ENCODE measurements at places on chromosomes 11 and 22.

DNA sequence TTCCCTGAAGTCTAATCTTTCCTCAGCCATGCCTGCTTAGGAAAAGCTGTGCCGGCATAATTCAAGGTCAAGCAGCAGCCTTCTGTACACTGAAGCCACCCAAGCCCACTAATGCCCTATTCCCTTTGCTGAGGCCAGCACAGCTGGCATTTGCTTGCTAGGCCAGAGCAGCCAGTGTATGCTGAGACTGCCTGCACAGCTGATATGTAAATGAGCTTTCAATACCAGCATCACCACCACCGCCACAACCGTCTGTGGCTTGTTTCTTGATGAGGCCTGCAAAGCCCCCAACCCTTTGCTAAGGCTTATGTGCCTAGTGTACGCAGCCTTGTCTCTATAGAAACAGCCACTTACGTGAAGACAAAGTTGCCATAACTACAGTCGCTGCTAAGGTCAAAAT is 56.3 kb upstream of the TNRC6B start:
- no peak for DNase-seq

DNA sequence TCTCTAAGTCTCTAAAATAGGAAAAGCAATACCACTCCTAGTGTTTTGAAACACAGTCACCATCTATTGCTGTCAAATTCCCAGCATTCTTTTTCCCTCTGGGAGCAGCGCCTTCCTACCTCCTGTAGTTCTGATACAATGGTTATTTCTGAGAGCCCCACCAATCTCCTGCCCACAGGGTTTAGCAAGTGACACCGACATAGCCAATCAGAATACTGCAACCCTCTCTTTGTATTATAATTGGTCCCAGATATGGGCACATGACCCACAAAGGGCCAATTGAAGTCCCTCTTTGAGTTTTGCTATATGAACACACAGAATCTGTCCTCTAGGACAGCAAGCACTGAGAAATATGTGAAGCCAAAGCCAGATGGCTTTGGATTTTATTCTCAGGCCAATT is 16.9 kb upstream of the ARHGAP42 start:
- DNase-seq = no peak

DNA sequence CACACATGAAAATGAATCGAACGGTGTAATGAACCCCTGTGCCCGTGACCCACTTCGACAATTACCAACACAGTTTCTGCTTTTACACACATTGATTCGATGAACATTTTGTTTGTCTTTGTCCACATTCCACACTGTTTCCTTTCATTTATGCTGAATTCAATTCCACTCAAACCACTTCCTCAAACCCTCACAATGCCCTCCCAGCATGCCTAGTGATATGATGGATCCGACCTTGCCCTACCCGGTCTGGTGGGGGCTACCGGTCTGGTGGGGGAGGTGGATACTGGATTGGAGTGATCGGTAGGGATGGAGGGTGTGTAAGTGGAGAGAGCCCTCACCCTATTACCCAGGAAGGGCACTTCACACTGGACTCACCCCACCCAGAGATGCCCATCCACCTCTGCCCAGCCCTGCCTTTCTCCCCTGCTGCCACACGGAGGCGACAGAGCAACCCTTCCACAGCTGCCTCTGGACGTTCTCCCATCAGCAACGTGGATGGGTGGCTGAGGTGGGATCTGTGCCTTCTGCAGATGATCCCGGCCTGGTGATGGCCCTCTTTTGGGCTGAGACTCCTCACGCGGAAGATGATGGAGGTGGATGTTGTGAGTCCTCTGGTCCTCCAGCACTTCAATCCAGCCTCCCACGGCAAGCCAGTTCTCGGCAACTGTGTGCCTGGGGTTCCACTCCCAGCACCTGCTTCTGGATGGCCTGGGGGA is 33.0 kb upstream of the P2RY2 start:
- DNase-seq = peak; percentile 32

GRCh38 chr11:95611827-95612226 is 177.8 kb downstream of the FAM76B start:
- DNase-seq = no peak

DNA sequence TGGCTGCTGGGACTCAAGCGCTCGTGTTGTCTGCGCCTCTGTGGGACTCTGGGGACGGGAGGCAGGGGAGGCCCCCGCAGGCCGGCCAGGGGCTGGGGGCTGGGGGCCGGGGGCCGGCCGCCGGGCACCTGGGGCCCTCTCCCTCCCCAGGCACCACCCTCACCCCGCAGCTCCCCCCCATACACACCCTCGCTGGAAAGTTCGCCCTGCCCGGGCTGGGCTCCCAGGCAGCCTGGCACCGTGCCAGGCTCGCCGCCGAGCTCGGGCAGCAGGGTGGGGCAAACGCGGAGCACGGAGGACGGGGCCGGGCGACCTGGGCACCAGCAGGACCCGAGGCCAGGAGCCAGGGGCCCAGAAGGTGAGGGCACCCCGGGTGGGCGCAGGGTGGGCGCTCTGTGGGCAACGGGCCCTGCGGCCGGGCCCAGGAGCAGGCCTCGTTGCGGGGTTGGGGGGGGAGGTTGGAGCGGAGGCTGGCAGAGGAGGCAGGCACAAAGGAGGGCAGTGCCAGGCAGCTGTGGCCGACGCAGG is 76.7 kb upstream of the WNT7B start:
- DNase-seq = no peak

DNA sequence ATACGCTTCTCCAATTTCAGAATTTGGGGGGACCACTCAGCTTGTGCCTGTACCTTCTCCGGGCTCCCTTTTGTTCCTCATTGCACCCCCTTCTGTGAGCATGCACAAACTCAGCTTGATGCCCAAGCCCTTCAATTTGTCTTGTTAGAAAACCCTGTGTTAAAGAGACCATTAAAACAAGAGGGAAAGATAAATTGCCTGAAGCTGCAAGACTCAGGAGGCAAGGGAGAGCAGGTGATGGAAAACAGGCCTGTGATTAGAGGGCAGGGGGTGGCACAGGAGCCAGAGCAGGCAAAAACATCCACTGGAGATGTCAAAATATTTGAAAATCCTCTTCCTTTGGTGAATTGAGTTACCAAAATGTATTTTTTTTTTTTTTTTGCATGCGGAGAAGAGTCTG is 121.7 kb downstream of the MIAT start:
- DNase-seq = no peak

DNA sequence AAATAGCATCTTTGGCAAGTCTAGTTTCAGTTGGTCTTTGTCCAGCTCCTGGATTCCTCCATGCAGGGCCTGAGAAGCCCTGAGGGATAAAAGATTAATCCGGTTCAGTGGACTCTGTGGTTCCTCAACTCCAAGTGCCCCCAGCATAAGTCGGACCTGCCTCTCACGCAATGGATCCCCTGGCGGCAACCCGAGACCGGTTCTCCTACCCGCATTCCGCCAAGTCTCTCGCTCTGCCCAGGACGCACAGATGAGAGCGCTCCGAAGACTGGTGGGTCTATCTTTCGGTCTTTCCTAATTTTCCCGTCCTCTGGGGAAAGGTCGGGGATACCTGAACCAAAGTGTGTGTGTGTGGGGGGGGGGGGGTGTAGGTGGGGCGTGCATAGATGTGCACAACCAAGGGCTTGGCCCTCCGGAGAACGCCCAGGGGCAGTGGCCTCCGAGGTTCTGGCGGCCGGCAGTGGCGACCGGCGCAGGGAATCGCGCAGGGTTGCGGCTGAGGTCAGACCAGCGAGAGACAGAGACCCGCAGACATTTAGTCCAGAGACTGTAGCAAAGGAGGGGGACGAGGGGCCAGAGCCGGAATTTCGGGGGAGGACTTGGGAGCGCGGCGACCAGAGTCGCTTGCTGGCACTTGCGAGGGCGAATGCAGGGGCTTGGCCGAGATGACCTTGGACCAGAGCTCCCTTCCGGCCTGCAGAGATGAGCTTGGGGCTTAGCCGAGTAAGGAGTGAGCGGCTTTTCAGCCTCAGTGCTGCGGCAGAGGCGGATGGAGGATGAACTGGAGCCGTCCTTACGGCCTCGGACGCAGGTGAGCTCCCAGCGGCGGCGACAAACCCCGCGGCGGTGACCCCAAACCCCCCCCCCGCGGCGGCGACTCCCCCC is 712 bp upstream of the SLC2A11 start:
- DNase-seq = no peak

DNA sequence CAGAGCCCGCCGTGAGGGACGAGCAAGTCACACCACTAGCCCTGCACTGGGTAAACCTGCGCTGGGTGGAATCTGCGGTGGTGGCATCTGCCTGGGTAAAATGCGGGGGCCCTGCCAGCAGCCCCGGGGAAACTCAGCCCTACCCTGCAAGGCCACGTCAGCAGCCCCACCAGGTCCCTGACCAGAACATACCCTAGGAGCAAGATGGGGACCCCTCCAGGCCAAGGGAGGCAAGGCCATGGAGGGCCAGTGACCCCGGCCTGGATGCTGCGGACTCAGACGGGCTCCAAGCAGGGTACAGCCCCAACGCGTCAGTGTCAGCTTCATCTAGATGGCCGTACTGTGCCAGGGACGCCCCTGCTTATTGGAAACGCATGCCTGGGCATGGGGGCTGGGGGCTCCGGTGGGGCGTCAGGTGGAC is 26.3 kb downstream of the TOLLIP start:
- no peak for DNase-seq

DNA sequence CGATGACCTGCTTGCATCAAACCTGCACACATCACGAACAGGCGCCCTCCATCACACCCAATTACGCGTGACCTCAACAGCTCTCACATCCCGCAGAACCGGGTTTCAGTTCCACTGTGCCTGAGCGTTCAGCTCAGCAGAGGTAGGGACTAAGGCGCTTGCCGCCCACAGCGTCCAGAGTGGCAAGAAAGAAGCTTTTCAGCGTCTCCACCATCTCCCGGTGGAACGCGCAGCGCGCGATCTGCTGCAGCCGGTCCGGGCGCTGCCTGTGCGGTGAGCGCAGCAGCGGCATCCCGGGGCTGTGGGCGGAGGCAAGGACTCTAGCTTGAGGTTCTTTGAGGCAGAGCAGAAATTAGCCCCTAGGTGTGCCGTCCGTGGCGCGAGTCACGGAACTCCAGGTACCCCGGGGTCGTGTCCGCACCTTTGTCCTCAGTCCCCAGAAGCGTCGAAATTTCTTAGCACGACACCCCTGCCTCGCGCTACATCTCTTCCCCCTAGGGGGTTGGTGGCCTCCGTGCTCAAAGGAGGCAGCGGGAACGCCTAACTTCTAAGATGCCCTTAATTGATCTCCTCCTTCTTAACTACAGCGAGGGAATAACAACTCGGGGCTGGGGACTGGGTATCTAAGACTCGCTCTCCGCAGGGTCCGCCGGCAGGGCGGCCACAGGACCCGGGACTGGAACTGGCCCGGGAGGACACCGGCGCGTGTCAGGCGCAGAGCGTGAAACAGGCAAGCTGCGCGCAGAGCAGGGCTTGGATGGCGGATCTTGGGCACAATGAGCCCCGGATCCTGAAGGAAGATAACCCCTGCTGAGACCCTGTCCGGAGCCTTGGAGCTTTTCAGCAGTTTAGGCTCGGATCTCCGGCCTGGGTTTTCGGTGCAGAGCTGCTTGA is 1.7 kb upstream of the CALCA start:
- DNase-seq = no peak

DNA sequence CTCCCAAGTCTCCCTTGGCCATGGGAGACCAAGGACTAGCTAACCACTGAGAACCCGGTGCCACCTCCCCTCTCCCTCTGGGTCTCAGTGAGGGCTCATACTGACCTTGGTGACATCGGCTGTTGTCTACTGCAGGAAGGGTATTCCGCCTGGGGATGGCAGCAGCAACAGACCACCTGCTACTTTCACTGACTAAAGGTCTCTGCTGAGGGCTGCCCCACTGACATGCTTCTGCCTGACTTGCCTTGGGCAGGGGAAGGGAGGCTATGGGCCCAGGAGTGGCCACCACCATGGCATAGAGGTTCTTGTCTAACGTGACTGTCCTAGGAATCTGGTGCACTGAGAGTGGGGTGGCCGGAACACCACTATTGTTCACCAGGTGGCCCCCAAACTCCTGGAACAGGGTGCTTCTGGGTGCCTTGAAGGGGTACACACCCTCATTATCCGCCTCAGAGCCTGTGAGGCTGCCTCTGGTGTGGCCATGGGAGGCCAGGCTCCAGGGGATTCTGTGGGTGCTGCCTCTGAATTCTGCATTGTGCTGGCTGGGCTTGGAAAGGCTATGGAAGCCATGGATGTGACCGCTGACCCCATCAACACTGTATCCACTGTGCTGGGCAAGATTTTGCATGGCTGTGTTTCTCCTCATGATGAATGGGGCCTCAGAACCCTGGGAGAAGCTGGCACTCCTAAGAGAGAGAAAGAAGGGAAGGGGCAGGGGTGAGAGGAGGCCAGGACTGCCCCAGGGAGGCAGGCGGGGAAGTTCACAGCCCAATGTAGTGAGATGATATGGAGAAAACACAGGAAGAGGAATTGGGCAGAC is 38.3 kb downstream of the GAB4 start:
- DNase-seq = no peak

- no peak for DNase-seq
Measured at GRCh38 chr22:43222262-43222661, 35.3 kb upstream of the TTLL12 start.

DNA sequence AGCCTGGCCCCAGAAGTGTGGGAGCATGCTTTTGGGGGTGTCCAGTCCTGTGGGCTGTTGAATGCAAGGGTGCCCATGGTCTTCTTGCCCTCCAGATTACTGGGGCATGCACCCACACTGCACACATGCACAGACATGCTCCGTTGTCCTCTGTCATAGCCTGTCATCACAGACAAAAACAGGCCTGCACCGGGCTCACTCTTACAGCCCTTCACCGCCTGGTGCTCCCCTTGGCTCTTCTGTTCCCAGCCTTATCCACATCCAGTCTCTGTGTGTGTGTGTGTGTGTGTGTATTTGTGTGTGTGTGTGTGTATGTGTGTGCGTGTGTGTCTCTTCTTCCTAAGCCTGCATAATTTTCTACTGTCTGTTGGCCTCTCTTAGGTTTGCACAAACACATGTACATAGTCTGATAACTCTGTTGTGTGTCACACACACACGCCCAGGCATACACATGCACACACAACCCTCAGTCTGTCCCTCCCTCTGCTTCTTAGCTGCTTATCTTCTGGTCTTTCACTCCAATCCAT is 23.4 kb upstream of the NECTIN1 start:
- no peak for DNase-seq

DNA sequence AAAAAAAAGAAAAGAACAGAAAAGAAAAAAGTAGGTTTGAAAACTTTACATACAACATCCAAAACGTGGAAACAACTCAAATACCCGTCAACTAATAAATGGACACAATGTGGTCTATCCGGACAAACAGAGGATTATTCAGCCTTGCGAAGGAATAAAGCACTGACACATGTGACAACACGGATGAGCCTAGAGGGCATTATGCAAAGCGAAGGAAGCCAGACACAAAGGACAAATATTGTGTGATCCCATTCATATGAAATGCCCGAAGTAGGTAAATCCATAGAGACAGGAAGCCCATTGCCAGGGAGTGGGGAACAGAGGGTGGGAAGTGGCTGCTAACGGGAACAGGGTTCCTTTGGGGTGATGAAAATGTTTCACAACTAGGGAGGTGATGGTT is 11.8 kb downstream of the RFPL1 start:
- DNase-seq = no peak

GRCh38 chr11:59523541-59523940 is 12.2 kb downstream of the OR4D9 start:
- no peak for DNase-seq

DNA sequence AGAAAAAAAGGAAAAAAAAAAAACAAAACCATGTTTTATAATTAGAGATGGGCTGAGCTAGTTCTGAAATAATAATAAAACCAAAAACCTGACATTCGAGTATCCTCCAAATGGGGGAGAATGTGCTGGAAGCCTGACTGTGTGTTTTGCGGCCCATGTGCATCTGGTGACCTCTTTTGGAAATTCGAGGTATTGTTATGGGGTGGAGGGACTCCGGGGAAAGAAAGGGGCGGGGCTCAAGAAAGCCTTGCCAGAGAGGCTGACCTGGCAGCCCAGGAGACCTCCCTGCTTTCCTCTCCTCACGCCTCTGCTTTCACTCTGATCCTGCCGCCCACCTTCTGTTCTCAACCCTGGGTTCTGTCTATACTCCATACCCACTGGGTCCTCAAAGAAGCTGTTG is 72.9 kb downstream of the CTTN start:
- DNase-seq = no peak

Data from SHP77 treated with DMSO at 0.1 percent for 48 hours (cell line).